ENCODE measurements at places on chromosomes 6 and 20.

DNA sequence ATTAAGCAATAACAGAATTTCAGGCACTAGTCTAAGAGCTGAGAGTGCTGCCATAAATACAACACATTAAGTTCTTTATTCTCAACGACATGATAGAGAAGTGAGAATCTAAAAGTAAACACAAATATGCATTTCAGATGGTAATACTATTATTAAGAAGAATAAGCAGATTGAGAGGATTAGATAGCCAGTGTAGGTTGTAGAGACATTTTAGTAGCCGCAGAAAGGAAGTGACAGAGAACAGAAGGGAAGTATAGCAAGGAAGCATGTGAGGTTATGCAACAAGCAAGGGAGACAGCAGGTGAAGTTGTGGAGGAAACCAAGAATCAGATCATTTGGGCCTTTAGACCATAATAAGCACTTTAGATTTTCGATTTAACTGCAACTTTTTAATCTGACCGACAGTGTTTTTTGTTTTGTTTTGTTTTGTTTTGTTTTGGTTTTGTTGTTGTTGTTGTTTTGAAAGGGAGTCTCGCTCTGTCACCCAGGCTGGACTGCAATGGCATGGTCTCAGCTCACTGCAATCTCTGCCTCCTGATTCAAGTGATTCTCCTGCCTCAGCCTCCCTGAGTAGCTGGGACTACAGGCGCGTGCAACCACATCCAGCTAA lies 737.0 kb upstream of the ADGRB3 start:
- no peak for DNase-seq

GRCh38 chr6:136549300-136550044 lies 750 bp downstream of the MAP7 start:
- no peak for DNase-seq

GRCh38 chr6:87257565-87257964 lies 64.8 kb upstream of the SMIM8 start:
- DNase-seq, result no peak

GRCh38 chr6:96468681-96469224 lies 52.9 kb upstream of the UFL1 start:
- DNase-seq, result no peak

DNA sequence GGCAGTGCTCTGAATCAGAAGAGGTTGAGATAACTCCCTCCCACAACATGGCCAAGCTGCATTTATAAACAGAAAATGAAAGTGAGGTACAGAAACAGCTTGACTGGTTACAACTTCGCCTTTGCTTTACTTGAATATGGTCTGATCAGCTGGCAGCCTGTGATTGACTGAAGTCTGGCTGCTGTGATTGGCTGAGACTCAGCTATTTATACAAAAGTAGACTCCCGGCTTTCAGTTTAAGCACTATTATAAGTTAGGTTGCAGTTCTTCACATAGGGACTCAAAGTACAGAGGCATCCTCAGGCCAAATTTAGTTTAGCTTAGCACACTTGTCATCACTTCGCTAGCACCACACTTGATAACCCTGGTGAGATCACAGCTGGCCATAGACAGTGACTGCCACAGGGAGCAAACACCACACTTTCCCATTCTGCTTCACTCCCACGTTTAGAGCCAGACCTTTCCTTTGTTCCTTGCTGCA lies 362.6 kb downstream of the EPM2A start:
- DNase-seq, result no peak

DNA sequence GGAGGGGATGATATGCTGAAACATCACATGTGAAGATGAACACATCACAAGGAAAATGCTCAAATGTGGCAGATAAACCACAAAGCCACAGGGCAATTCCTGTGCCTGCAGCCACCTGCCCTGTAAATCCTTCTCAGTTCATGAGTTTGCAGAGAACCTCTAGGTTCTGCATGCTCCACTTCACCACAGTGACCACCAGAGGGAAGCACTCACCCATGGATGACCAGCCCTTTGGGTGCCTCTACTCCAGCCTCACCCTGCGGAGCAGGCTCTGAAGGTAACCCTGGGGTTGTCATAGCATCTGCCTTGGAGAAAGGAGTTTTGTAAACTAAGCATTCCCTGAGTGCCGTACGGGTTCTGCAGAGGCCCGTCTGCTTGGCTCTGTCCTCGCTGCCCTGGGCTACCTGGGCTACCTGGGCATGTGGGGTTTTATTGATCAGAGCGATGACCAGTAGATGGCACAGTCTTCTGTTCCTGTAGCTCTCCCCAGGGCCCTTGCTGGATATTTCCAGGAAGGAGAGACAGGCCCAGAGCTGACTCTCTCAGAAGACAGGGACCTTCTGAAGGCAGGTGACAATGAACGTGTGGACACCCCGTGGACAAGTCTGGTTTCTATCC lies 31.7 kb upstream of the CST1 start:
- DNase-seq, result no peak

GRCh38 chr6:73285674-73286283 lies 22.8 kb upstream of the KHDC1 start:
- no peak for DNase-seq

DNA sequence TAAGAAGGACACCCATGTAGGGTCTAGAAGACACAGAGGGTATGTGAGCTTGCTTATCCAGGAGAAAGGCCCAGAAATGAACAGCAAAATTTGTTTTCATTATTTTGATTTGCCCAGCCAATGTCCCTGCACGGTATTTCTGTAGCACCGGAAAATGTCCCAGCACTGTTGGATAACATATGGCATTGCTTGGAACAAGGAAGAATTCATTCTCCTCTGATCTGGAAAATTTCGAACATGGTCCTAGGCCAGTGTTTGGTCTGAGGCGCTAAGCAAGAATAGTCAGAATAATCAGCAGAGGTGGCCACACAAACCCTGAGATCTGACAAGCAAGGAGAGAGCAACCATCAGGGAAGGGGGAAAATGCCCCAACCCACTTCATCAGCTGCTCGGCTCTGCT lies 26.6 kb downstream of the ROS1 start:
- DNase-seq, result no peak

DNA sequence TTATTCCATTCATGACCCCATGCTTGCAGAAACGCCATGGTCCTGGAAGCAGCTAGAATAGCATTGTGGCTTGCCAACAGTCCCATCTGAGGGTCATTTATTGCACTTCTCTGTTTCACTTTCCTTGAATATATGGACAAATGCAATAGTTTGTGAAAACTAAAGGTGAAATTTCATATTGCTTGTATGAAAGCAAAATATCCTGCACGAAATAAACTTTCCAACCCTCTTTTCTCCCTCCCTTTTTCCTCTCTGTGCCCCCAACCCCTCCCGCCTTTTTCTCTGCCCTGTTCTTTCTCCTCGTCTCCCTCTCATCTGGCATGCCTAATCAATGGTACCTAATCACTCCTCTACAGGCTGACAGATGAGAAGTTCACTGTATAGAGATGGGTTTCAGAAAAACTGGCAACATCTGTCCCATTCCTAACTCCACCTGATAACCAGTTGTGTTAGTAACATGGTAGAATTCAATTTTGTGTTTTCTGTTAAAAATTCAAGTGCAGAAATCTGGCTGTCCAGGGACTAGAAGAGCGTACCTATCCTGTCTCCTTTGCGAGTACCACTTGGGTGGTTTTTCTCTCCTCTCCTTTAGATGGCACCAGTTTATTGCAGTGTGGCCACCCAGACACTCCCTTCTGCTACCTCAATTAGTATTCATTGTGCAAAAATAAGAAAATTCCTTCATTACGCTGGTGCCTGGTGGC lies 198.6 kb downstream of the FOXA2 start:
- DNase-seq, result no peak

GRCh38 chr6:87916446-87916845 lies 131.2 kb upstream of the SPACA1 start:
- no peak for DNase-seq

- no peak for DNase-seq
These were observed 14.3 kb downstream of the THEMIS start for GRCh38 chr6:127886603-127887002.

DNA sequence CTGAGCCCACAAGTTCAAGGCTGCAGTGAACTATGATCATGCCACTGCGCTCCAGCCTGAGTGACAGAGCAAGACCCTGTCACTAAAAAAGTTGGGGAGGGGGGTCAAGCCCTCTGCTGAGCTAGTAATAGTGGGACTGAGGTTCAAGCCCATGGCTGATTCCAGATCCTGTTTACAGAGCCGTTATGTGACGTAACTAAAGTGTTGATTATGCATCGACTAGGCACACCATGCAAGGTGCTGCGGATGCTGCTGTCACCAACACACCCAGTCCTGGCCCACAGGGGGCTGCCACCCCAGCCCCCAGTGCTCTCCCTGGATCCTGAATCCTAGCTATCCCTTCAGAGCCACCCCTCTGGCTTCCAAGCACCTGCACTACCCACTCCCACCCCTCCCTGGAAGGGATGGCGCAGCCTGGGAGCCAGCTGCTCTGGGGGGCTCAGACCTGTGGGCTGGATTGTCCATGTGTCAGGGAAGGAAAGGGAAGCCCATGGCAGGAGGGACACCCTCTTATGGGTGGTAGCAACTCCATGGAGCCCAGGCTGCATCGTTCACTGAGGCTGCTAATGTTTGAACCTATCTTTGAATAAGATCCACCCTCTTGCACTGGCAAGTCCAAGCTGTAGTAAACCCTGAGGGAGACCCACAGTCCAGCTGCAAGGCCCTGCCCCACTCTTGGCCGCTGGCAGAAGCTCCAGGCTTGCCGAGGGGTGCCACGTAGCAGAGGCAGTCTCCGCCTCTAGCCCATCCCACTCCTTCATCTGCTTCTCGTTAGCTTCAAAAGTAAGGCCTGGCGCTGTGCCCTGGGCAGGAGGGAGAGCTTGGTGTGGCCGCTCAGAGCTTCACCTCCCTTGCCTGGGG lies 95.0 kb downstream of the SNX5 start:
- no peak for DNase-seq

DNA sequence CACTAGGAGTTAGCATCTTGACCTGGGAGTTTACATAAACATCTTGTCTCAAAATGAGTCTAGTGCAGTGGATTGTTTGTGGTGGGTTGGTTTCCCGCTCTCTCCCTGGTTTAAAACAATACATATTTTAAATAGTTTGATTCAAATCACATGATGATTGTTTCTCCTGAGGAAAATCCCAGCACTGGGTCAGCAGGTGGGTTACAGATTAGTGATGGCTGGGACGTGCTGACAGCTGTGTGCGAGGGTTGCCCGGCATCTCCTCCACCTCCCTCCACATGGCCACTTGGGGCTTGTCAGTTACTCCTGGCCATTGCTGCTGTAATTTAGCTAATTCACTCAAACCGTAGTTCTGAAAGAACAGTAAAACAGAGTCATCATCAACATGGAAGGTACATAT lies 306.4 kb upstream of the CITED2 start:
- DNase-seq, result no peak

DNA sequence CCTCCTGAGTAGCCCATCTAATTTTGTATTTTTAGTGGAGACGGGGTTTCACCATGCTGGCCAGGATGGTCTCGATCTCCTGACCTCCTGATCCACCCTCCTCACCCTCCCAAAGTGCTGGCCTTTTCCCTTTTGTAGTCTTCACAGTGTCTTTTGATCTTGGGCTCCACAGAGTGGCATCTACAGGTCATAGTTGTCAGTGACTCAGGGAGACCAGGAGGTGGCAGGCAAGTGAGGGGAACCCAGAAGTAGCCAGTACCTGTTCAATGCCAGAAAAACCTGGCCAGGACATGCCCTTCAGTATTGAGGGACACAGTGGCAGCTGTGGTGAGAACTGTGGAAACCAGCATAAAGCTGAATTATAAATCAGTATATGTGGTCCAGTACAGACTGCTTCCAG lies 19.6 kb downstream of the RPP21 start:
- no peak for DNase-seq
